ENCODE measurements at places on chromosomes 7 and 10.

DNA sequence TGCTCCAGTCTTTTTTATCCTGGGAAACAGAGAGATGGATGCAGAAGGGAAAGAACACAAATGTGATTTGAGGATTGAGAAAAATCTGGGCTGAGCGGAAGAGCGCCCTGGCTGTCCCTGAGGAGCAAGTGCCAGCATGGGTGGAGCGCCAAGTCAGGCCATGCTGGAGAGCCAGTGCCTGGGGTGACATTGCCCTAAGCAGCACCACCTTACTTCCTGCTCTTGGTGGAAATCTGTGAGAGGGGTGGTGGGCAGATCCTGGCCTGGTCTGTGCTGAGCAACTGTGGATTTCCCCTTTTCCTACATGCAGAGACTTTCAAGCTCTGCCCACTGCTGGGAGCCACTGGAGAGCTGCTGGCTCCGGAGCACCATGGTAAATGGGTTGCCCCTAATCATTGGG lies 36.9 kb downstream of the DDIT4 start:
- DNase-seq = no peak

DNA sequence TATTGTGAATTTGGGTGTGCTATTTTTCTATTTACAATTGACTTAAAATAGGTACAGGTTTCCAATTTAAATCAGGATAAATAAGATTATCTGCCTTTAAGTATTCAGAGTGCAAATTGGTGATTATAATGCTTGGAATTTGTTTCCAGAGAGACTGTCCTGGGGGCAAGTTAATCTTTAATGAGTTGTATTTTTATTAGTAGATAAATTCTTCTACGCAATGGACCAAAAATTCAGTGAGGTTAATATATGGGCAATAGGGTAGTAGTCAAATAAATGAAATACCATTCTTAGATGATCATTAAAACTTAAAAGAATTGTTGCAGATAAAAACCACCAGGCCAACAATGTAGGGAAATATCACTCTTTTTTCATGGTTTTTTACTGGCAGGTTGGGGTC lies 3.4 kb downstream of the BICC1 start:
- DNase-seq = no peak

DNA sequence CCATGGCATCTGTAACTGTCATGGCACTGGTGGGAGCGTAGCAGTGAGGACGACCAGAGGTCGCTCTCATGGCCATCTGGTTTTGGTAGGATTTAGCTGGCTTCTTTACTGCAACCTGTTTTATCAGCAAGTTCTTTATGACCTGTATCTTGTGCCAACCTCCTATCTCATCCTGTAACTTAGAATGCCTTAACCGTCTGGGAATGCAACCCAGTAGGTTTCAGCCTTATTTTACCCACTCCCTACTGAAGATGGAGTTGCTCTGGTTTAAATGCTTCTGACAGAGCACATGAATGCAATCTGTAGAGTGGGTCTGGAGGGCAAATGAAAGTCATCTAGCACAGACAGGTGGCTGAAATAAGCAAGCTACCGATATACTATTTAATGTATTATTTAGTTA lies 55.3 kb upstream of the OPN4 start:
- no peak for DNase-seq

GRCh38 chr7:45923290-45923689 lies 2.2 kb upstream of the IGFBP3 start:
- peak; percentile 17 for DNase-seq

- DNase-seq = no peak
Measured at GRCh38 chr10:80442879-80443278, 11.2 kb upstream of the TSPAN14 start.

- DNase-seq = no peak
Measured at GRCh38 chr10:20953120-20953519, 56.0 kb upstream of the NEBL start.

GRCh38 chr7:89133819-89134218 lies 338.3 kb upstream of the TEX47 start:
- DNase-seq = no peak

- no peak for DNase-seq
Measured at GRCh38 chr10:127899766-127900387, 7.0 kb upstream of the PTPRE start.

- no peak for DNase-seq
Measured at GRCh38 chr10:101778781-101779543, 3.0 kb upstream of the FGF8 start.

- no peak for DNase-seq
Measured at GRCh38 chr7:42856605-42856987, 55.3 kb downstream of the C7orf25 start.

DNA sequence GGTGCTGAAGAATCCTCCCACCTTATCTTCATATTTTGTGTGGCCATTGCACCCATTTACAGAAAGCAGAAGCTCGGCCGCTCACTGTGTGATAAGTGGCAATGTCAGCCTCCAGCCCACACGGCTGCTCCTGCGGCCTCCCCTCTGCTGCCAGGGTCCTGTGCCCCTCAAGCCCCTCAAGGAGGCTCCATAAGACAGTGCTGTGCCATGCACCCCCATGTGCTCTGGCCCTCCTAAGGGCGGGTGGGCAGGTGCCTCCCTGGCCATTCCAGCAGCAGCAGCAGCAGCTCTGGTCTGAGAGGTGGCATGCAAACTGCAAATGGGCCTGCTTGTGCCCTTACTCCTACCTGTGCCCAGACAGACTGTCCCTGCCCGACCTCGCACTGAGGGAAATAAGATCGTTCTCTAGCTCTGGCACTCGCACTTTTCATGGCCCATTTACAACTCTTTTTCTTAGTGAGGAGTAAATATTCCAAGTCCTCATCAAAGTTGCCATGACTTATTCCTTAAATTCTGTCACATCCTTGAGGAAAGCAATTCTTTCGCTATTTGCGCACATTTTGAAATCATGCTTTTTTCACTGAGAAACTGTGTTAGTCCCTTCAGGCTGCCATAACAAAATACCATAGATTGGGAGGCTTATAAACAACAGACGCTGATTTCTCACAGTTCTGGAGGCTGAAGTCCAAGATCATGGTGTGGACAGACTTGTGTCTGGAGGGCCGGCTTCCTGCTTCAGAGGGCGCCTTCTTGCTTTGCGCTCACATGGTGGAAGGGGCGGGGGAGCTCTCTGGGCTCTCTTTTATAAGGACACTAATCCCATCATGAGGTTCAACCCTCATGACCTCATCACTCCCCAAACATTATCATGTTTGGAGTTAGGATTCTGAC lies 187.8 kb downstream of the COBL start:
- no peak for DNase-seq

GRCh38 chr10:26815500-26815899 lies 45.3 kb downstream of the ABI1 start:
- no peak for DNase-seq

DNA sequence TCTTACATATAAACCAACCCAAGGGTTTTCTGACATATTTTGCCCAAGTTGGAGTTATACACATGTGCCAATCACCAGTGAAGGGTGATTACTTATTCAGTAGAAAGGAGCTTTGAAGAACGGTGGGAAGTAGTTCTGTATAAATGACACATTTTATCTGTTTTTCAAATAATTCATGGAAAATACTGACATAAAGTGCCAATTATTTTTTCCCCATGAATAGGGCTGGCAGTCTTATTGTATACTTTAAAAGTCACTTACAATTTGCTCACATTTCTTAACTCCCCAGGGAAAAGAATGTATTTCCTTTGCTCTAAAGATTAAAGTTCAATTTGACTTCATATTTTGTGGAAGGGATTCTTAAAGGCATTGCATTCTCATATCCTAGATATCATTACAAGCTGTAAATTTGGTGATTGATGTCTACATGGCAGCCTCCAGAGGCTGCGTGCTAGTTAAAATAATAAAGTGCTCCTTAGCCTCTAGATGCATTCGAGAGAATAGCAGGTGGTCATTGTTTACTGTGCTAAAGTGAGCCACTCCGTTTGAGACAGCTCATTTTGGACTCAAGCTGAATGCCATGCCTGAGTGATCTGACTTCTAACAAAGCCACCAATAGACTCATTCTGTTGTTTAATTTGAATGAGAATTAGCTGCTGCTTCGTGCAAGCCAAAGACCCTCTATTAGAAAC lies 148.8 kb upstream of the NRP1 start:
- DNase-seq = no peak

- no peak for DNase-seq
Measured at GRCh38 chr7:47377741-47378140, 204.2 kb downstream of the TNS3 start.

- DNase-seq = no peak
Measured at GRCh38 chr7:49172639-49173038, 248.3 kb downstream of the CDC14C start.

DNA sequence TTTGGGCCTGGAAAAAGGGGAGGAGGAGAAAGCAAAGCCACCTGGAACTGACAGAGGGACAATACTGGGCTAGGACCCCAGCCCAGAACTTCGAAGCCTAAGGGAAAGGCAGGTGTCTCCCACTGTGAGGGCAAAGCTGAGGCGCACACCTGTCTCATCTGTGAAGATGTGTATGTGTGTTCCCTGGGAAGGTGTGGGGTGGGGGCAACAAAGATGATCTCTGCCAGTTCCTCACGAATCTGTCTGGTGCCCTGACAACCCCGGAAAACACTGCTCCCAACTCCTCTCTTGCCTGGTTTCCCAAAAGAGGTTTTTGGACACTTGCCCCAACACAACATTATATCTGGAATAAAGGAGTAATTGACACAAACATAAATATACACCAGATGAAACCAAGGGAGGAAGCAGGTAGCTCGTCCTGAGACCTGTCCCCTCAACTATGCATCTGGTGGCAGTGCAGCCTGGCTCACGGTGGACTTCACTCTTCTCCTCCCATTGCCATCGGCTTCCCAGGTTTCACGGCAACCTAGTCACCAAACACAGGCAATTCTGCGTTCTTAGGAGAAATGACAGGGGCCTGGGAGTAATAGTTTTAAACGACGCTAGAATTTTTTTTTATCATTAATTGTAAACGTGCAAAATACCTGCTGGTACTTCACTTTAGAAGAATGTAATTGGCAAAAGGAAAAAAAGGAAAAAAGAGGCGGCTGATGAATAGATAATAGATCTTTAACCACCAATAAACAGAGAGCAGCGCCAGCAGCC lies 1.7 kb upstream of the EMX2 start:
- DNase-seq = no peak

- no peak for DNase-seq
Measured at GRCh38 chr7:141366091-141366621, 185.1 kb upstream of the AGK start.

- DNase-seq = no peak
Measured at GRCh38 chr7:107907790-107908189, 16.8 kb downstream of the DLD start.

- DNase-seq = no peak
Measured at GRCh38 chr7:19362099-19362498, 216.9 kb upstream of the FERD3L start.

- no peak for DNase-seq
Measured at GRCh38 chr7:27221201-27221797, 21.3 kb upstream of the EVX1 start.

- no peak for DNase-seq
Measured at GRCh38 chr7:82593780-82594179, 150.2 kb upstream of the CACNA2D1 start.

DNA sequence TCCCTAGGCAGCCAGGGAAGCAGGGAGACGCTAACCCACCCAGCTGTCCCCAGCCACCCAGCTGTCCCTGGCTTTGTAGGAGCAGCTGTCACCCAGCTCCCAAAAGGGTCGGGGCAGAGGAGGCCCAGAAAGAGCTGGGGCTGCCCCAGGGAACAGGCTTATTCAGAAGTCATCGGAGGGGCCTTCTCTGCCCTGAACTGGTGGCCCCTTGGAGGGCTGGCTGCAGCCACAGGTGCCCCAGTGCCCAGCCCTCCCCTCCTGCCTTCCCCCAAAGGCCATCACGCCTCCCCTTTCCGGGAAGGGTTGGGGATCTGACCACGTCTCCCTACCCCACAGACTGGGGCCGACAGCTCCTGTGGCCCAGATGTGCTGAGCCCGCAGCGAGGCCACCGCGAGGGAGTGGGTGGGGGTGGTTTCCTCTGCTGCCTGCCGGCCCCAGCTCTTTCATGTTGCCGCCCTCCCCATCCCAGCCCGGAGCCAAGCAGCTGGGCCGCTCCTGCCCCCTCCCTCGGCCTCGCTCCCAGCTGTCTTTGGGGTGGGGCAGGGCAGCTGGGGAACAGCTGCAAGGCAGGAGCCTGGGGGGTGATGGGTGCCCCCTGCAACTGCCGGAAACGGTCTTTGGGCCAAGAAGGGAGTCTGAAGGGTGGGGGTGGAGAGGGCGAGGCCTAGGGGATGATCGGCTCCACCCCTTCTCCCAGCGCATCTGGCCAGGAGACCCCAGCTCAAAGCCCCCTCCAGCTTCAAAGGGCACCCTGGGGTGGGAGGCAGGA lies 16.8 kb downstream of the TRIM8 start:
- peak; percentile 38 for DNase-seq

DNA sequence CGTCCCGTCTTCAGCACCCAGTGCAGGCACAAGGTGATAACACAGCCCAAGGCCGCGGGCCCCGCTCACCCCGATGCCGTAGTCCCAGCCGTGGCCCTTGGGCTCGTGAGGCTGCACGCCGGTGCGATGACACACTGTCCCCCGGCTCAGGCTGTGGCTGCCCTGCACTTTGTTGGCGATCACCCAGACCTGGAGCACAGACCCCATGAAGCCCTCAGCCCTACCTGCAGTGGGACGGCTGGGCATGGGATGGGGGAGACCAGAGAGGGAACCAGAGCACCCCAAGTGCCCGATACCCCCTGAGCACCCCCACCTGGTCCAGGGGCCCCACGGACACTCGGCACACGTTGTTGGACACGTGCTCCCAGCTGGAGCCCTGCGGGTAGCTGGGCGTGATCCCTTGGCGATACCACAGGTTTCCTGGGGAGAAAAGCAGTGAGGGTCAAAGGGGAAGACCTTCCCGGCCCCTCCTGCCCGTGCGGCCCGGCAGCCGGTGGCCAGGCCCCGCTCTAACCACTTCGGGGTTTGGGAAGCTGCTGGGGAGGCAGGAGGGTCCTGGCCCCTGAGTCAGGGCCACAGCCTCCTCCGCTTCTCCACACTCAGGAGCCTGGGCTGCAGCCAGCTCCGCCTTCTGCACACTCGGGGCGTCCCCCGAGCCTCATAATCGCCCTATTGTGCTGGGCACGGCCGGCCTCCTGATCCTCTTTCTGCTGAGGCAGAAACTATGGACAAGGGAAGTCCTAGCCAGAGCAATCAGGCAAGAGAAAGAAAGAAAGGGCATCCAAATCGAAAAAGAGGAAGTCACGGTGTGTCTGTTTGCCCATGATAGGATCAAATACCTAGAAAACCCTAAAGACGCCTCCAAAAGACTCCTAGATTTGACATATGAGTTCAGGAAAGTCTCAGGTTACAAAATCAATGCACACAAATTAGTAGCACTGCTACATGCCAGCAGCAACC lies 6.7 kb downstream of the BHLHA15 start:
- DNase-seq = no peak

DNA sequence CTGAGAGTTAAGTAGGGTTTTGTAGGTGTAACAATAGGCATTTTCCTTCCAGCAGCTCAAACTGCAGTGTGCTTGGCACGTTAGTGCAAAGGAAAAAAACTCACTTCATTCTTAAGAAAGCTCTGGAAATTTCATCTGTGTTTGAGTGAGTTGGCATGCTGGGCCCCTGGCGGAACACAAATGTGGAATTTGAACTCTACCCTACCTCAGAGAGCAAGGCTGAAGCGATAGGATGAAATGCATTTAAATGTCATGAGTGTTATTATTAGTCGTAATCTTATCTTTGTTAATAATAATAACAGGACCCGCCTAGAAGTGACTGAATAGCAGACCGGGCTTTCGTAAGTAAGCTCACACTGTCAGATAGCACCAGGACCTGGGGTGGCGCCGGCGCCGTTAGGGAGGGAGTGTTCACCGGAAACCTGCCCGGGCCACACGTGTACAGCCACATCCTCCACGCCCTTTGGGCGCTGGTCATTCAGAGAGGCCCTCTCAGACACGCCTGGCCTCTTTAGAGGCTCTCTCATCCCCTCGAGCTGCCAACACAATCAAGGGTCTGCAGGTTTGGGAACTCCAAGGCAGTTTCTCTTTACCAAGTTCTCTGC lies 63.5 kb downstream of the GRK5 start:
- DNase-seq = no peak

- DNase-seq = no peak
Measured at GRCh38 chr7:80647436-80647835, 9.0 kb downstream of the CD36 start.

Data from activated CD4-positive, alpha-beta T cell treated with anti-CD3 and anti-CD28 coated beads, Interleukin-2, amount 50 U/mL, for 4 hours (primary cell).